ENCODE measurements at places on chromosomes 7 and 10.

GRCh38 chr7:127832592-127832991 lies 180.6 kb downstream of the SND1 start:
- no peak for DNase-seq

- no peak for DNase-seq
Measured at GRCh38 chr10:73905256-73906020, 5.5 kb upstream of the PLAU start.

- DNase-seq, result no peak
Measured at GRCh38 chr10:76306856-76307255, 875.4 kb downstream of the LRMDA start.

GRCh38 chr10:29714096-29714874 lies 79.5 kb upstream of the SVIL start:
- no peak for DNase-seq

DNA sequence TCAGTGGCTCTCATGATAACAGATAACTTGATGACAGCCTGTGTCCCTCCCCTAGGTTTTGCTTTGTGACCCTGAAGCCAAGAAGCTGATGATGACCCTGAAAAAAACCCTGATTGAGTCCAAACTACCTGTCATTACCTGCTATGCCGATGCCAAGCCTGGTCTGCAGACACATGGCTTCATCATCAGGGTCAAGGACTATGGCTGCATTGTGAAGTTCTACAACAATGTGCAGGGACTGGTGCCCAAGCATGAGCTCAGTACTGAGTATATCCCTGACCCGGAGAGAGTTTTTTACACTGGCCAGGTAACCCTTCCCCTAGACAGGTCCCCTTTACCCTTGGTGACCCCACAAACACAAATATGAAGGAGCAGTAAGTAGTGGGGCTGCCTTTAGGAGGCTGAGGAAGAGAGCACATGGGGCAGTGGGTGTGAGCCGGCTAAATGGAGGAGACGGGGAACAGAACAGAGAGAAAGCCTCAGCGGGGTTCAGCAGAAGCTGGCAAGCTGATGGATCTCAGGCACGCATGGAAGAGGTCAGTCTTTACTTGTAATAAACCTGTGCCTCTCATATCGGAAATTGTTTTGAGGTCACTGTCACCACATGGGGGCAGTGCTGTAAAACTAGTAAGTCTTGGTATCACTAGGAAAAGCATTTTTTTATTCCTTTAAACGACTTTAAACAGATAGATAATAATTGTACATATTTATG lies 20.2 kb downstream of the PDCD11 start:
- DNase-seq, result peak; percentile 50

- no peak for DNase-seq
Measured at GRCh38 chr7:2811476-2812113, 32.5 kb downstream of the GNA12 start.

DNA sequence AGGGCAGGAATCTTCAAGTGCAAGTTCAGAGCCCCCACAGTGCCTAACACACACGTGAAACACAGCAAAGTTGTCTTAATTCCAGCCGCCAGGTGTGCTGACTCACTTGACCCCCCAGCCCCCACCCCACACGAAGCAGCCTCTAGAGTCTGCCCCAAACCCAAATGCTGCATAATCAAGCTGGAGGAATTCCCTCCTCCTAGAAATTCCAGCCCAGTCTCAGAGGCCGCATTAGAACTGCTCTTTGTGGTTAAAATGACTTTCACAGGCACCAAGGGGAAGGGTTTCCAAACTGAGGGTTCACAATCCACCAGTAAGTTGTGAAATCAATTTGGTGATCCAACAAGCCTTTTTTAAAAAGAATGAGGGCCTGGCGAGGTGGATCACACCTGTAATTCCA lies 67.0 kb upstream of the PLXNA4 start:
- no peak for DNase-seq

- DNase-seq, result no peak
Measured at GRCh38 chr7:85322252-85322651, 135.4 kb upstream of the SEMA3D start.

Data from stimulated activated CD4-positive, alpha-beta T cell treated with anti-CD3 and anti-CD28 coated beads, Interleukin-4, amount 100 ng/mL, for 24 hours (primary cell).